Stimulated activated CD4-positive, alpha-beta T cell treated with anti-CD3 and anti-CD28 coated beads, Interleukin-2, amount 100 ng/mL, for 48 hours (primary cell): ENCODE measurements at places on chromosomes 5 and 9.
A peak's percentile ranks its signal among the peaks of the same experiment; 100 is the strongest.

- DNase-seq: no peak
These were observed 3.2 kb downstream of the RBM18 start for GRCh38 chr9:122261469-122261881.

- no peak for DNase-seq
These were observed 139.3 kb upstream of the SLIT3 start for GRCh38 chr5:169440107-169440705.

DNA sequence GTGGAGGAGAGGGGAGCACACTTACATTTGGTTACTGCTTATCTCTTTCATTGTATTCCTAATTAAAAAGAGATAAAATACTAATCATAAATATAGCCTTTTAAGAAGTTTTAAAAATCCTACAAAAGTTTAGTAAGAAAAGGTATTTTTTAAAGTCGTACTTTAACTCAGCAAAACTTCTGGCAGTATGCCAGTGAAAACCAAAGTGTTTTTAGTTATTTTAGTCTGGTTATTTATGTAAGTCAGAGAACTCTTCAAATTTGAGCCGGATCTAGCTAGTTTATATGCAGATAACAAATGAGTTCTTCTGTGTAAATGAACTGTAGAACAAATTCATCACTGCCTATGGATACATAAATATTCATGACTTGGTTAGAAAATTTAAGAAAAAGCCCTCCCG, 36.5 kb upstream of the ANKDD1B start:
- DNase-seq: no peak

DNA sequence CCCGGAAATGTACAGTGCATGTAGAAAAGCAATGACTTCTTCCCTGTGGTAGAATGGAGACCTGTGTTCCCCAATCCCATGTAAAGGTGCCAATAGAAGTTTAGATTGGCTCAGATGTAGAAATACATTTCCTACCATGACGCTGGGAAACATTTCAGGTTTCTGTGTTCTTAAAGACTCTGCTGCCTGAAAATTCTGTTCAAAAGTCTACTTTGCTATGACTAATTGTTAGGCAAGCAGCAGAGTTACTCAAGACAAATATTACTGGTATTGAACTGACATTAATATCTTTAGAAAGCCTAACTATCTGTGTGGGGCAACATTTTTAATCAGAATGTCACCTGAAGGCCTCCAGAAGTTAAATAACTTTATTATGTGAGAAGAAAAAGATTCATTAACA, 75.5 kb upstream of the ELL2 start:
- no peak for DNase-seq

GRCh38 chr9:112861638-112862555, 28.8 kb downstream of the SLC46A2 start:
- DNase-seq: no peak

GRCh38 chr5:136285096-136285855, 80.1 kb downstream of the TRPC7 start:
- DNase-seq: no peak

GRCh38 chr5:14316471-14316870, 173.3 kb downstream of the TRIO start:
- DNase-seq: no peak

DNA sequence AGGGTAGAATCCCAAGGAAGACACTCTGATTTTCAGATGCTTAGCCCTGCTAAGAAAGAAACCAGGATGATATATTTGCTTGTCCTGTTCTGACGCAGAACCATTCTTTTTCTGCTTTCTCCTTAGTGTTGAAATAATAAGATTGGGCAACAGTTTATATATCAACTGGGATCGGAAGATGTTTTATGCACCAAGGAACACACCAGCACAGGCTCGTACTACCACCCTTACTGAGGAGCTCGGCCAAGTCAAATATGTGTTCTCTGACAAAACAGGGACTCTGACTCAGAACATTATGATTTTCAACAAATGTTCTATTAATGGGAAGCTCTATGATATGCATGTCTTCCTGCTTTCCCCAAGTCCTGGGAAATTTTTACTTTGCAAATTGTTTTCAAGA, 19.0 kb upstream of the RUSC2 start:
- DNase-seq: no peak

- DNase-seq: no peak
These were observed 116.0 kb downstream of the MACIR start for GRCh38 chr5:103374473-103374963.

DNA sequence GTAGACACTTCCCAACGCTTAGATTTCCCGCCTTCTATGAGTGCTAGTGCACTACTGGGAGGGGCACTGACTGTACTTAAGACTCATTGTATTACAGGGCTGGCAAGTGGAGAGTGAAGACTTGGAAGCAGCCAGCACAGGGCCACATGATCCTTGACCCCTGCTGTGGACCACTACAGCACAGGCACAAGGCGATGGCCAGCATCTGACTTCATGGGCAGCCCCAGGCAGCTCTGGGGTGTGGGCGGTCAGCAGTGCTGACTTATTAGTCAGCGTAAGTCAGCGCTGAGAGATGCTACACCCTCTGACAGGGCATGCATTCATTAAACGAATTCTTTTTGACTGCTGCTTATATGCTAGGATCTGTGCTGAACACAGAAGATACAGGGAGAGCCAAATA, 9.3 kb downstream of the SLC46A2 start:
- no peak for DNase-seq

DNA sequence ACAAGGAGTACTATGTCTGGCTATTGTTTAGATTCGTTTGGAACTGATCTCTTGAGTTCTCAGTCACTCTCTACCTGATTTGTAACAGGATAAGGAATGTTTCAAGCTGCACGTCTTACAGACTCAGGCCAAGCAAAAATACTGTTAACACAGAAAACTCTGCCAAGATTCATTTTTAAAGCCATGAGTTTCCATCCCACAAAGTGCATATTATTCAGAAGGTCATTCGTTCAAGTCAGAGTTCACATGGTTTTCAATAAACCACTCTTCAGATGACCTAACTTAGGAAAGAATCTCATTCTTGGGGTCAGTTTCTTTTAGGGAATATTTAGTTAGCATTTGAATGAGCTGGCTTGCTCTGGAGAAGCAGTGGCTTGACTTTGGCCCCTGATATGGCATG, 49.3 kb downstream of the F2R start:
- no peak for DNase-seq

GRCh38 chr5:11415751-11416150, 488.5 kb downstream of the CTNND2 start:
- DNase-seq: no peak

DNA sequence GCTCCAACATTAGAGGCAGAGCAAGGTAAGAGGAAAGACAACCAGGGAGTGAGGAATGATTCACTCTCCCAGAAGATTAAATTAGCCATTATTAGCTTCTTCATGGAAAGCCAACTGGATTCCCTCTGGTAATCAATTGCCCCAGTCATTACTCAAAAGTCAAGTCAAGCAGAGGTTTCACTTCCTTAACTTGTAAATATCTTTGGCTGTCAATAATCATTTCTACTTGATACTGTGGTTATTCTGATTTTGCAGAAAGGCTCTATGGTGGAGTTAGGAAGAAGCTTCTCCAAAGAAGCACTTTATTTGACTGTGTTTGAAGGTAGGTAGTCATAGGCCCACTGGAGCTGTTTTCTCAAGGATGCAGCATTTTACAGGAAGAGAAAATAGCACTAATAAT, 78.0 kb downstream of the JAKMIP2 start:
- no peak for DNase-seq

GRCh38 chr5:128695791-128696530, 157.9 kb upstream of the FBN2 start:
- DNase-seq: no peak

DNA sequence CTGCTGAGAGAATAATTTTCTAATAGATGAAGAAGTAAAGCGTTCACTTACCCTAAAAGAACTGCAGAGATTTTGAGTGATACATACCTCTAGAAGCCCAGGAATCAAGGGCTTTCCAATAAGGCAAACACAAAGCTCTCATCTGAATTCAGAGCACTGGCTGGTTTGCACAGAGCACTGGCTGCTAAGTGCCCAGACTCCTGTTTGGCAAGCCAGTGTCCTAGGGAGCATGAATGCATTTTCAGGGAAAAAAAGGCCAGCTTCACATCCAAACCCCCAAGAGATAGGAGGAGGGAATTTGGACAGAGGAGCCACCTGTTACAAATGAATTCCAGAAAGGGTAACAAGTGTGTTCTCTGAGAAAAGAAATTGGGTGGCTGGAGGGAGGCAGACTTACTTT, 65.3 kb downstream of the ARSB start:
- DNase-seq: no peak

DNA sequence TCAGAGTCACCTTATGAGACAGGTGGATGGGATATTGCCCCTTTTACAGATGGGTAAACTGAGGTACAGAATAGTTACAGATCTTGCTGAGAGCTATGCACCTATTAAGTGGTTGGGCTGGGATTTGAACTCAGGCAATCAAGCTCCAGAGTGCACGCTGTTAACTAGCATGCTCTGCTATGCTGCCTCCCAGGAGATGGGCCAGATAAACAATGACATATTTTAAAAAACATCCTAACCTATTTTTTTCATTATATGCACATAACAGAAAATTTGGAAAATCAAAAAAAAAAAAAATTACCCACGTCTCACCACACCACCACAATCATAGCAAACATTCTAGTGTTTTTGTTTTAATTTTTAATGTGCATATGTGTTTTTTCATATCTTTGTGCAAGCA, 123.4 kb upstream of the STC2 start:
- DNase-seq: no peak

DNA sequence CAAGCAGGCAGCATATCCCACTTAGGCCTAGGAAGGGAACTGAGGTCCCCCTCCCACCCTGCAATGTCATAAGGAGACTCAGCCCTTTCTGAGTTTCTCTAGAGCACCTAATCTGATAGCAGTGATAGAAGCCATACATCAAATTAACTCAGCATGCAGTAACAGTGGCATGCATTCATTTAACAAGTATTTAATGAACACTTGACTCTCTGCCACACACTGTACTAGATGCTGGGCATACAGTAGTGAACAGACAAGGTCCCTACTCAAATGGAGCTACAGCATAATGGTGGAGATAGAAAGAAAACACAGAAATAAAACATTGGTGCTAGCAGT, 58.6 kb downstream of the SLC22A5 start:
- no peak for DNase-seq

DNA sequence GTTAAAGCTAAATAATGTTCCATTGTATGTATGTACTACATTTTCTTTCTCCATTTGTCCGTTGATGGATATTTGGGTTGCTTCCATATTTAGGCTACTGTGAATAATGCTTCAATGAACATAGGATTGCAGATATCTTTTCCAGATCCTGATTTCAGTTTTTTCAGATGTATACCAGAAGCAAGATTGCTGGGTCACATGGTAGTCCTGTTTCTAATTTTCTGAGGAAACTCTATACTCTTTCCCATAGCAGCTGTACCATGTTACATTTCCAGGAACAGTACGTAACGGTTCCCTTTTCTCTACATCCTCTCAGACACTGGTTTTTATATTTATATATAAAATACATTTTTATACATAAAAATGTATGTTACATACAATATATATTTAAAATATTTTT, 121.8 kb downstream of the GCNT1 start:
- no peak for DNase-seq

GRCh38 chr5:13346401-13346800, 598.1 kb downstream of the DNAH5 start:
- no peak for DNase-seq

- peak; percentile 55 for DNase-seq
These were observed 19.2 kb downstream of the KCTD16 start for GRCh38 chr5:144189800-144190429.

DNA sequence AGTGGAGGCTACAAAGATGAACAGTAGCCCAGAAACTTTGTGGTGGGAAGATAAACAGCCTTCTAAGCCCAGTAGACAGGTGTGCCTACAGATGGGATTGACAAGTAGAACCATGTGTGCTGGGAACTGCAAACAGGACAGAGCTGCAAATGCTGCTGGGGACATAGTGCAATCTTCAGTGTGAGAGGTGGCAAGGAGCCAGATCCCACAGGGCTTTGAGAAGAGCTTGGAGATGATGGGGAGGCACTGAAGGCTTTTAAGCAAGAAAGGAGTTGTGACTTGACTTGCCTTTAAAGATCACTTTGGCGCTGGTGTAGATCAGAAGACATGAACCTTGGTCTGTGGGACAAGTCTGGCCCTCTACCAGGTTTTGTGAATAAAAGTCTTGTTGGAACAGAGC, 675.2 kb downstream of the ACTL7B start:
- DNase-seq: no peak

GRCh38 chr5:91166059-91166807, 216.9 kb downstream of the ARRDC3 start:
- no peak for DNase-seq

- DNase-seq: no peak
These were observed 56.5 kb upstream of the RNF38 start for GRCh38 chr9:36456480-36457065.
